ENCODE measurements at places on chromosomes 1 and 21. TPM values are rescaled to one million over a fixed set of nuclear protein-coding genes. Genes with fewer than 3 reads are reported as not detected.
A peak's percentile ranks its signal among the peaks of the same experiment; 100 is the strongest.

Gene VPS72
- 49.4 TPM for total RNA-seq

Gene WNT9A
- total RNA-seq: 1.4 TPM

Gene OR14K1
- not detected for total RNA-seq

Gene LEMD1
- total RNA-seq: 22.0 TPM

Gene PLA2G4A
- total RNA-seq: 6.1 TPM

DNA sequence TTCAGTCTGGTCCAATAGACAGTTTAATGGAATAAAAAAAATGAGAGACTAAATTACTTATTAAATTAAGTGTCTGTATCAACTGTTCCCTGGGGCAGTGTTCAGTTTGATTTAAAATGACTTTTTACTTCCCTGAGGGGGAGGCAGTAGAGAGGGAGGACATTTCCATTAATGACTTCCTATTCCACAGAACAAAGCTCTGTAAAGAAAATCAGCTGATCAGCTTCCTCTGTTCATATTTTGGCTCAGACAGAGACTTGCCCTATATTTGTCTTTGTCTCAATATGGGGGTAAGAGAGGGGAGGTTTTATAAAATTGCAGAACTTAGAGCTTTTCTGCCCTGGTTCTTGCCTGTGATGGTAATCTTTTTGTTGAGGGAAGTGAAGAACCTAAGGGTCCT, 8.4 kb downstream of the CFAP126 start:
- DNase-seq: no peak

GRCh38 chr1:230855886-230856285, 12.4 kb downstream of the C1orf198 start:
- no peak for DNase-seq

GRCh38 chr1:227786673-227787512, 28.6 kb upstream of the PRSS38 start:
- DNase-seq: no peak

GRCh38 chr1:207698822-207699483, 52.9 kb upstream of the CD46 start:
- DNase-seq: peak; percentile 46

DNA sequence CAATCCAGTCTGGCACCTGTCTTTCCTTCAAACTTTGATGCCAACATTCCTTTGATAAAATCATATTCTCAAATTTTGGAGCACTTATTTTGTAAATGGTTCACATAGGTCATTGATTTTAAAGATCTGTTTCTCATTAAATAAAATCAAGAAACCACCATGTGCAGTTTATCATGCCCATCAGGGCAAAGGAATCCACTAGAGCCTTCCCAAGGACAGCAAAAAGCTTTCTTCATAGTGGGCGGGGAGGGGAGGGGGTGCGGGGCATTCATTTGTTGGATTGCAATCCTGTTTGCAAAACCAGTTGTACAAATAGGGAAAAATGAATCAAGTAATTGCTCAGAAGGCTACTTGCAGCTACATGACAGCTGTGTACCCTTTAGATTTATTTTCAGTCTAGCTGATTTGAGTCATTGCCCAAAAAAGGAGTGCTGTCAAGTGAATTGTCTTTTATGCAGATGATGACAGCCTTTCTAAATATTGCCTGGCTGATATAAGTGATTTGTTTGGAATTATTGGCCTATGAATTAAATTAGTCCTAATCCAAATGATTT, 23.0 kb downstream of the LRRC8B start:
- DNase-seq: peak; percentile 54

DNA sequence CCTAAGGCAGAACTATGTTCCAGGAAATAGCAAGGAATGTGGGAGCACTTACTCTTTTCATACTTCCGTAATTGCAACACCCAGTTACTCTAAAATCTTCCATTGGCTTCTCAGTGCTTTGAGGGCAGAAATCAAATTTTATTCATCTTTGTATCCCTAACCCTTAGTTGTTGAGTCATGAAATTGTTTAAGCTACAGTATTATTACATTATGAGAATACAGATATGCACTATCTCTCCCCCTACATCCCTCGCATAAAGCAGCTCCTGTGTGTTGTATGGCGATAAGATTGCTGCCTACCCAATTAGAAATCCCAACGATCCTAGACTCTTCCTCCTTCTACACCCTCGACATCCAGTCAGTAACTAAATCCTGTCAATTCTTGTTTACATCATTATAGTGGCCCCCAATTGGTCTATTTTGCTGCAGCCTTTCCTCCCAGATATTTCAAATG, 2.6 kb downstream of the AIDA start:
- DNase-seq: no peak

- DNase-seq: no peak
These were observed 69.2 kb downstream of the LPGAT1 start for GRCh38 chr1:211761400-211761799.

DNA sequence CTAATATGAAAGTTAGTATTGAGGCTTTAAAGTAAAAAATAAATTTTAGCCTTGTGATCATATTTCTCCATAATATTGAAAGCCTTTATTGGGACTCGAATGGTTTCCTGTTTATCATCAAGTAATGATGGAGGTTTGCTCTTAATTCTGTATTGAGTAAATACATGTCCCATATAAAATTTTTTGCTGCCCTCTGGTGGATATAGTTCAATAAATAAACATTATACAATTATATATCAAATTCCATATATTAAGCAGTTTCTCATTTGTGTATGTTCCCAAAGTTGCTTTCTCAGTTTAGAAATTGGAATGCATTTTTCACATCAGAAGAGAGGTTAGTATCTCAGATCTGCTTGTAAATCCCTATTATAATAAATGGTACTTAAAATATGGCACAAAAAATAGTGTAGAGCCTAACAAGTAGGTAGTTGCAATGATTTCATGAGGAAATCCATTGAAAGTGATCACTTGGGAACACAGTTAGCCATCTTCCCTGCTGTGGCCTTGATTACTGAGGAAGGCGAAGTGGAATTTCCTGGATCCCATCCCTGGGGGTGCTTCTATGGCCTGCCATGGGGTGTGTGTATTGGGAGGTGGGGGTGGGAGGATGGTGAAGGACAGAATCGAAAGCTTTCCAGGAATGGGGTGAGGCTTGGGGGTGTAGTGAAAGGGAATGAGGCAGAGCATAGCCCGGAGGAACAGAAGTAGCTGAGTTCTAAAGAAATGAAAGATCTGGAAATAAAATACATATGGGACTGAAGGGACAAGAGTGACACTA, 84.1 kb upstream of the C21orf91 start:
- no peak for DNase-seq

- no peak for DNase-seq
These were observed 1.6 kb downstream of the SMCP start for GRCh38 chr1:152879559-152880198.

GRCh38 chr1:232880354-232880753, 70.1 kb upstream of the NTPCR start:
- DNase-seq: no peak

Measured in prostate gland (tissue), 2 donors.